ENCODE measurements at places on chromosomes 1 and 21.

GRCh38 chr1:25653558-25653957 is 37.0 kb downstream of the MAN1C1 start:
- no peak for DNase-seq

- no peak for DNase-seq
Observed at GRCh38 chr1:37631036-37631435, 3.7 kb downstream of the RSPO1 start.

DNA sequence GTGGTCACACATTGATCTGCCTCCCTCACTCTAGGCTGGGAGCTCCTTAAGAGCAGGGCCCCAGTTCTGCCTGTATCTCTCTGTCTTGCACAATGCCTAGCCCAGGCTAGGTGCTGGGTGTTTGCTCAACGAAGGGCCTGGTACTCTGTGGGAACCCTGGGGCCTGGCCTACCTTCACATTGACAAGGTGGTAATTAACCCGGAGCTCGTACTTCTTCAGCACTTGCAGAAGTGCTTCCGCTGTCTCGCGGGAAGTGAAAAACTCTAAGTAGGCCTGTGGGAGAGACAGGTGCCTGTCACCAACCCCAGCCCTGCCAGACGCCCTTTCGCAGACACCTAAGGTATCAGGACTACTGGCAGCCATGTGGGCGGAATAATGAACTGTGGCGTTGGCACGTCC is 13.7 kb downstream of the MTHFR start:
- DNase-seq, result no peak

DNA sequence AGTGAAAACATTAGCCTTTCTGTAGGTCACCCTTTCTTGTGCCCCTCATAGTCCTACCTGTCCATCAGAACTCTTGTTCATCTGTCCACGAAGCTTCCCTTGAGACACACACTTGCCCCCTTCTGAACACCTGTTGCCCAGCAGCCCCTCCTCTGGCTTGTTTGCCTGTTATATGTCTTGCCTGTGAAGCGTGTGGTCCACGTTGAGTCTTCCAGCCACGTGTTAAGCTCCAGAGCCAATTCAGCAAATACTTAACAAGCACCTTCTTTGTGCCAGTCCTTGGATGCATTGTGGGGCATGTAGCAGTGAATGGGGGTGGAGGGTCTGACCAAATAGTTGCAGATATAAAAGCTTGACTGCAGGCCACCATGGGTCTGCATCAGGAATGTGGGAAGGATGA is 66.6 kb downstream of the MAN1C1 start:
- DNase-seq, result no peak

Data from thoracic aorta (tissue), 2 donors.